CD4-positive, alpha-beta T cell (primary cell): ENCODE measurements at places on chromosomes 5 and 9.
A peak's percentile ranks its signal among the peaks of the same experiment; 100 is the strongest.

DNA sequence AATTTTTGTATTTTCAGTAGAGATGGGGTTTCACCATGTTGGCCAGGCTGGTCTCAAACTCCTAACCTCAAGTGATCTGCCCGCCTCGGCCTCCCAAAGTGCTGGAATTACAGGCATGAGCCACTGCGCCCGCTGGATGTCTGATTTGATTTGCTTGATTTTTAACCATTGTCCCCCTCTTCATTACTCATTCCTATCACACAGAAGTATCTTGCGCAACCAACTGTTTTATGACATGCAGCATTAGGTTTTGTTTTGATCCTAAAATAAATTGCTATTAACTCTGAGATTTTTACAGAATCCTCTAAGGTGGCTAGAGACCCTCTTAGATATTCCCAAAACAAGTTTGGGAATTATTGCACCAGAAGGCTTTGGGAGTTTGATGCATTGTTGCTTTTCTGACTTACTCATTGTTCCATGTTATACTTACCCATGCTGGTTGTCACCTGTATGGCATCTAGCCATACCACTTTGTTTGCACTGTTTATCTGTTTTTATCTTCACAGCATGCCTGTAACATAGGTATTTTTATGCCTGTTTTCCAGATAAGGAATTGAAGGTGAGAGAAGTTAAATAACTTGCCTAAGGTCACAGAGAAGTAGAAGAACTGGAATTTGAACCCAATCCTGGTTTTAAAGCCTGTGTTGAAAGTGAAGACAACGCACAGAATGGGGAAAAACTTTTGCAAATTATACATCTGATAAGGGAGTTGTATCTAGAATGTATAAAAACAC, 35.9 kb upstream of the PWWP2A start:
- DNase-seq = no peak

DNA sequence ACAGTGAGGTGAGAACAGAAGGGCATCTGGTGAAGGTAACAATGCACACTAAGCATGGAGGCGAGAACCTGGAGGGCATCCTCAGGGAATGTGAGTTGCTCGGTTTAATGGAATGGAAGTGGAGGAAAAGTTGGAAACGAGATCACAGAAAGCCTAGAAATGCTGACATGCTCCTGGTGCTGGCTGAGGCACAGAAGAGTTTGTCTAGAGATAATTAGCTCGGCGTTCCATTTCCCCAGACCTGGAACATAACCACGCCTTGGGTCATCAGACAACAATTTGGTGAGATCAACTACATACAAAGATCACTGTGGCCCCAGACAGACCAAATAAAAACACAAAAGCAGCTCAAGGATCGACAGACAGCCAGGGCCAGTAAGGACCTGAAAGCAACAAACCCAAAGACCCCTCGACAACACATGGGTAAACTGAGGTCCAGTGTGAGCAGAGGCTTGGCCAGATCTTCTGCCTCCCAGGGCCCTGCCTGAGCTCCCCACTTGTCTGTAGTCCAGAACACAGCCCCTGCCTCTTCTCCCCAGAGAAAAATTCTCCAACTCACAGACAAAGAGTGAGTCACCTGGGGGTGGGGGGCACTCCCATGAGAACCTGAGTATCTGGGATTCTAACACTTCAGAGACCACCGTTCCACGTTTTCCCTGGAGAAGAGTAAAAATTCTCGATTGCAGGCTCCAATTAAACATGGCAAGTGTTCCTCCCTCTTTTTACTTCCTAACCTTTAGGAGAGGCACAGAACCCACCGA, 52.5 kb downstream of the SHB start:
- DNase-seq = no peak

DNA sequence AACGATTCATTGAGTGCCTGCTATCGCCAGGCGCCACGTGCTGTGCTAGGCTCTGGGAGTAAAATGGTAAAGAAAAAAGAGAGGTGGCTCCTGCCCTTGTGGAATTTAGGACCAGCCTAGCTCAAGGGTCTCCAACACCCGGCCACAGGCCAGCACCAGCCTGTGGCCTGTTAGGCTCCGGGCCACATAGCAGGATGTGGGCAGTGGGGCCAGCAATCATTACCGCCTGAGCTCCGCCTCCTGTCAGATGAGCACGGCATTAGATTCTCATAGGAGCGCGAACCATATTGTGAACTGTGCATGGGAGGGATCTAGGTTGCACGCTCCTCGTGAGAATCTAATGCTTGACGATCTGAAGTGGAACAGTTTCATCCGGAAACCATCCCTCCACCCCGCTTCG, 1.5 kb downstream of the RMRP start:
- DNase-seq = peak; percentile 44

DNA sequence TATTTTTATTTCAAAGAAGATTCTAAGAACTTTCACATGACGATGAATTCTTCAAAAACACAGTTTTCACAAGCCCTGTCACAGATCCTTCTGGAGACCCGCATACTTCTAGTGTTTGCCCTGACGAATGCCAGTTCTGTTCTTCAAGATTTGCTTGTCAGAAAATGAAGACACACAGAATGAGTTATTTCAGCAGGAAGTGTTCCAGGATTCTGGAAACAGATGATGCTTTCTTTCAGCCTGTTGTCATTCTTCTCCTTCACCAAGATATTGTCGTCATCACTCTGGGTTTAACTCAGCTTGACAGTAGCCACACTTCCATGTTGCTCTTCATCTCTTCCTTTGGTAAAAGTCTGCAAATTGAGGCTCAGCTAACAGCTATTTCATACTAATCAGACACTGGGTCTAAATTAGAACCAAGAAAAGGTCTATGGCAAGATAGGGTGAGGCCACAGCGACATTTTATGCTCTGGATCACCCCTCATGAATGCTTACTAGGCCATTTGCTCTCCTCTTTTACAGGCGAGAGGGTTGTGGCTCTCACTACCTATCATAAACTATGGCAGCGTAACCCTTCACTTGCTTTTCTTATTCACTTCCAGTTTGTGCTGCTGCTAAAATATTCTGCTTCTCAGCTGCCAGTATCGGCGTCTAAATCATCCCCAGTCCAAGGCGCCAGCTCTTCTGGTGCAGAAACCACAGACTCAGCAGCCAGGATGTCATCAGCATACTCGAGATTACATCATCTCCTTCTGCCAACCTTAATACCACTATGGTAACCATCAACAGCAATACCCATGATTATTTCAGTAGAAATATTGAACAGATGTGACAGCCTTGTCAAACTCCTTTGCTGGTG, 159.6 kb upstream of the TBCA start:
- DNase-seq = peak; percentile 53

GRCh38 chr5:122586351-122586750, 188.5 kb upstream of the SNX2 start:
- no peak for DNase-seq

DNA sequence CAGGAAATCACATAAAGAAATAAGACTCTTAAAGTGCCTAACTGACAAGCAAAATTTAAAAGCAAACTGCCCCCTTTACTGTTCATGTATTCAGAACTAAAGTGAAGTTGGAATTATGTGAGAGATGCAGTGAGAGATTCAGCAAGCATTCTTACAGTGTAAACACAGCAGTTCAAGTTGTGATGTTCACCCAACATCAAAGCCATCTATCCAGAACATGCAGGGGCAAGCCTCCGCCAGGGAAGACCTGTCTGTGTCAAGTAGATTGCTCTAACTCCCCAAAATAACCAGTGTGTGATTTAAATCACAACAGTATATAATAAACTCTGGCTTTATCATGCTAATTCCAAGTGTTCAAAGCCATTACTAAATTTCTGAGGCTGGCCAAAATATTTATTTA, 233.3 kb downstream of the BNC2 start:
- DNase-seq = no peak

GRCh38 chr5:60687927-60688720, 11.8 kb downstream of the DEPDC1B start:
- DNase-seq = no peak

- no peak for DNase-seq
These were observed 29.6 kb upstream of the MLLT3 start for GRCh38 chr9:20651939-20652338.

GRCh38 chr5:52794519-52794918, 6.8 kb downstream of the ITGA1 start:
- DNase-seq = no peak

DNA sequence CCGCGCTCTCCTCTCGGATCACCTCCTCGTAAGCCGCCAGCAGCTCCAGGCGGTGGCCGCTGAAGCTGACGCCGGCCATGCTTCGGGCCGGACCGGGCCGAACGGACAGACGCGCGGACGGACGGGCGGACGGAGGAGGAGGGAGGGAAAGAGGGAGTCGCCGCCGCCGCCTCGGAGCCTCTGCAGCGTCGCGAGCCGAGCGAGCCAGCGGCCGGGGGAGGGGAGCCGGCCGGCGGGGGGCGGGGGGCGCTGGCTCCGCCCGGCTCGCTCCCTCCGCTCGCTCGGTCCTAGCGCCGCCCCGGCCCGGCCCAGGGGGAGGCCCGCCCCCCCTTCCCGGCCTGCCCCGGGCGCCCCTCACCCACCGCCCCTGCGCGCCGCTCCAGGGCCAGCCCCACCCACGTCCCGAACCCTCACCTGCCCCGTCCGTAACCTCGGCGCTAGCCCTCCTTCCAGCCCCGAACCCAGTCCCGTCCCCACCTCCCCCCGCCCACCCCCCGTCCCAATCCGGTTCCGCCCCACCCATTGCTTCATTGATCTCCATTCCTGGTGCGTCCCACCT, at the start of gene DBN1:
DBN1 (minus strand) TSS at position 192 of the 559 bp plus-strand sequence; CDS start at position 79, 113 bp downstream.
- DNase-seq = no peak

DNA sequence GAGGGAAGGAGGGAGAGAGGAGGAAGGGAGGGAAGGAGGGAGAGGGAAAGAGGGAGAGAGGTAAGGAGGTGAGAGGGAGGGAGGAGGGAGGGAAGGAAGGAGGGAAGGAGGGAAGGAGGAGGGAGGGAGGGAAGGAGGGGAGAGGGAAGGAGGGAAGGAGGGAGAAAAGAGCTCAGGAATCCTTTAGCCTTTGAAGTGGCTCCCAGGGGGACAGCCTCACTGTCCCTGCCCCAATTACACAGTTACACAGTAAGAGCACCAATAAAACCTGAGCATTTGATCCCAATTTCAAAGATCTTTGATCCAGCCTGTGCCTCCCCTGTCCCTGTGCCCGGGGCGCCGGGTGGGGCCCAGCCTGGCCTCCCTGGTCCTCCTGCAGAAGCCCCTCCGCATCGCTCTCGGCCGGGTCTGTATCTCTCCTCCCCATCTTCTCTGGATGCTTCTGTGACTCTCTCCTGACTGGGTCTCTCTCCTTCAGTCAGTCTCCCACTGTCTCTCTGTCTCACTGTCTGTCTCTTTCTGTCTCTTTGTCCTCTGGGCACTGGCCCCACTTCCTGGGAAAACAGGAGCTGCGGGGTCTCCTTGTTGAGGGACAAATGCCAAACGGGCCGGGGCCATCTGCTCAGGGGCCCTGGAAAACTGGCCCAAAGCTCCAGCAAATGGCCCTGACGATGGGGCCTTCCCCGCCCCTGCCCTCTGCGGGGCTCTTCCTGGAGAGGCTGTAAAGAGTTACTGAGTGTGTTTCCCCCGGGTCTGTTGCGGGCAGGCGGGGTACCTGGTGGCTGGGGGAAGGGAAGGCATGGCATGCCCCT, 54.2 kb upstream of the EGFL7 start:
- DNase-seq = no peak

DNA sequence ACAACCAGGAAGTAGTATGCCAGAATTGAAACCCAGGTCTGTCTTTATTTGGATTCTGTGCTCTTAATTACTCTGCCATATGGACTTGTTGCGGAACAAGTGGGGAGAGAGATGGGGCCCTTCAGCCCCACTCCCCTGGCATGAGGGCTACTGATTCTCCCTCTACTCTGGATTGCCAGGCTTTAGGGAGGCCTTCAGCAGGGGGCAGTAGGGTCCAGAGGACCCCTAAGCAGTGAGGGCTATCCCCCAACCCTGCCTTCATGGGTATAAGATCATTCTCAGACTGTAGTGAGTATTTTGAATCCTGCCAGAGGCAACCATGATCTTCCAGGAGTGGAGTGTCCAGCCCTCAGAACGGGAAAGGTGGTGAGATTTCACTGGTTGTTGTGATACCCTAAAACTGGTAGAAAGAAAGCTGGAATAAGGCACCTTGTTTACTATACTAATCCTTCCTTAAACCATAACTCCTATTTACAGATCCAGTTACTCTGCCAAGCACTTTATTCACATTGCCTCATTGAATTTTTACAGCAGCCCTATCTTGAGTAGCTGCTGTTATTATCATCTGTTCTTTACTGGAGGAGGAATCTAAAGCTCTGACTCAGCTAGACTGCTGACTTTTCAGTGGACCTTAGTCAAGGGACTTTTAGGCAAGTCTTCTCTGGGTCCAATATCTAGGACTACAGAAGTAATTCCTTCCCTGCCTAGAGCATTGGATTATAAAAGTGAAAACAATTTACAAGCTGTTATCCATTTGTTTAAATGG, 31.3 kb upstream of the LARP1 start:
- DNase-seq = no peak

DNA sequence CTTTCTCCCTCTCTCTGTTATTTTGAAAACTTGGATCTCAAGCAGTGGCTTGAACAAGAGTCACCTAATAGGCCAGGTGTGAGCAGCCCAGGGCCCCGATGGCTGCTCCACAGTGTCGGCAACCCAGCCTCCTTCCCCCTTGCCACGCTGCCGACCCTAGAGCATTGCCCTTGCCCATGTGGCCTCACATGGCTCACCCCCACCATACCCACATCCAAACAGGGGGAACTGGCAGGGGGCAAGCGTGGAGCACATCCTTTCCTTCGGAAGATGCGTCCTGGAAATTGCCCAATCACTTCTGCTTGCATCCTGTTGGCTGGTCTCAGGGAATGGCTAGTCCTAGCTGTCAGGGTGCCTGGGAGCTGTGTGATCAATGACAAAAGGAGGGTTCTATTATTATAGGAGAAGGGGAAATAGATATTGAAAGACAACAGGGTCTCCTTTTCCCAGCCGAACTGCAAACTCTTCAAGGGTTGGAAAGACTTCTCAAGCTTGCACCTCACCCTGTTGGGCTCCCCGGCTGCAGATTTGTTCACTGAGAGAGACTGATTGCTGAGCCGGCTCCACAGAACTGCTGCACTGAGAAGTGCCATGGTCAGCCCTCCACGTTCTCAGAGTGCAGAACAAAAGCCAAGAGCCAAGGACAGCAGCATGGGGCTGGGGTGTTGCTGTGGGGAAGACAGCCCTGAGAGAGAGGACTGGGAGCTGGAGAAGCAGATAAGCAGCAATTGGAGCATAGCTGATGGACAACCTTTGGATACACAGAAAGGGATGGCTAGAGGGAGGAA, 8.3 kb upstream of the TIFAB start:
- DNase-seq = no peak

- DNase-seq = no peak
These were observed 47.2 kb downstream of the RAB24 start for GRCh38 chr5:177256296-177256695.

DNA sequence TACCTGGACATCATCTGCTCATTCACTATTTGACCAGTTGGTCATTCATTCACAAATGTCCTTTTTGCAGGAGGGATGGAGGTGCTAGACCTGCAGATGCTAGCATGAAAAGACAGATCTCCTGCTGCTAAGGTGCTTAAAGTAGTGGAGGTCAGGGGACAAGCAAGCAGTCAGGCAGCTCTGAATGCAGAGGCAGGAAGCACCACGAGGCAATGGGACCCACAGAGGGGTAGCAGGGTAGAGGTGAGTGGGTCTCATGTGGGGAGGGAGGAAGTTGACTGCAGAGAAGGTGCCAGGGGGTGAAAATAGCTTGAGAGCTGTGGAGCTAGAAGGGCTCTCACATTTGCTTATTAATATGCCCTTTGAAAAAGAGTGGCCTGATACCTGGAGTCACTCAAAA, 25.2 kb downstream of the FXN start:
- DNase-seq = no peak

GRCh38 chr9:1875921-1876448, 139.2 kb upstream of the SMARCA2 start:
- DNase-seq = no peak
